ENCODE measurements at places on chromosomes 1 and 21. TPM values are rescaled to one million over a fixed set of nuclear protein-coding genes. Genes with fewer than 3 reads are reported as not detected.

TRIM67 gene
- not detected for total RNA-seq

GRCh38 chr21:38351961-38352521, 95.2 kb downstream of the KCNJ15 start:
- no peak for DNase-seq

DNA sequence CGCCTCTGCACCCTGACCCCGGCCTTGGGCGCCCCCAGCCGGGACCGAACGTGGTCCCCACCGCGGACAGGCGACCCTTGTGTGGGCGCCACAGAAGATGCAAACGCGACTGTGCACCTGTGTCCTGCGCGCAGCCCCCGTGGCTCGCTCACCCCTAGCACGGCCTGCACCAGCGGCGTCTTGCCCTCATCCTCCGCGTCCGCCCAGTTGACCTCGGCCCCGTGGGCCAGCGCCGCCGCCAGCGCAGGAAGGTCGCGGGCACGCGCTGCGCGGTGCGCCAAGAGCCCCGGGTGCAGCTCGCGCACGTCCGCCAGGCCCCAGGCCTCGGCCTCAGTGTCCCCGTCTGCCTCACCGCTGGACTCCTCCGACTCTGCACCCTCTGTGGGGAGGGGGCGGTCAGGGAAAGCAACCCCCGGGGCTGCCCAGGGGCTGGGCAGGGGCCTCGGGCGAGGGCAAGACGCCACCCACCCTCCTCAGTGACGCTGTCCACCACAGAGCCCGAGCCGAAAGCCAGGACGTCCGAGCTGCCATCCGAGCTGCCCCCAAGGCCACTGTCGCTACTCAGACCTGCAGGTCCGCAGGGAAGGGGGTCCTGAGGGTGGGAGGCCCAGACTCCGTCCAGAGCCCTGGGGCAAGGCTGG, 13.4 kb downstream of the ACAP3 start:
- no peak for DNase-seq

GRCh38 chr1:9711466-9712020, 60.0 kb downstream of the PIK3CD start:
- no peak for DNase-seq

DNA sequence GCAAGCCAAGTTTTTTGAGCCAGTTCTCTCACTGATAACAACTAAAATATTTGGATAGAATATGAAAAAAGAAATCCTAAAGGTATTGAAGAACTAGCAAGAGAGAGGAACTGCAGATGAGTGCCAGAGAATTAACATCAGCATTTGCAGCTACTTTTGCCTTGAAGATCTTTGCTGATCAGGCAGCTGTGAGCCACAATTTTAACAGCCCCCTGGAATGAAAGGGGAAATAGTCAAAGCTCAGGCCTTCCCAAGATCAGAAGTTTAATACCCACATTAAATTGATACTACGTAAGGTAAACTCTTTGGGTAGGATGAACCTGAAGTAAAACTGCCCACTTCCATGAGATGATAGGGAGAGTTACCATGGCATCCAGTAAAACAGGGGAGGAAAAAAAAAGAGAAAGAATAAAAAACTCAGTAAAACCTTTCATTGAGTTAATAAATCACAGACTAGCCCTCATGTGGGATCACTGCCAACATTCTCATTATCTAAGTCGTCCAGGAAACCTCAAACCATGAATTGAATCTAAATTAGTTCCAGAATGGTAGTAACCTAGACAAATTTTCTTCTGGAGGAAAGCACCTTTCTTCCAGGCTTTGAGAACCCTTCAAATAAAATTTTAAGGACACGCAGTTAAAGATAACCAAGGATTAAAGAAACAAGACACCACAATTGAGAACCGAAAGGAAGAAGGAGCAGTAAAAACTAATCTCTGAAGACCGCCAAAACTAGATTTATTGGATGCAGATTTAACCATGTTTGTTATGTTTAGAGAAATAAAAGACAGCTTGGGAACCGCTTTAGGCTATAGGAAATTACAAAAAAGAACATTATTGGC, 28.3 kb downstream of the SCP2 start:
- no peak for DNase-seq

DNA sequence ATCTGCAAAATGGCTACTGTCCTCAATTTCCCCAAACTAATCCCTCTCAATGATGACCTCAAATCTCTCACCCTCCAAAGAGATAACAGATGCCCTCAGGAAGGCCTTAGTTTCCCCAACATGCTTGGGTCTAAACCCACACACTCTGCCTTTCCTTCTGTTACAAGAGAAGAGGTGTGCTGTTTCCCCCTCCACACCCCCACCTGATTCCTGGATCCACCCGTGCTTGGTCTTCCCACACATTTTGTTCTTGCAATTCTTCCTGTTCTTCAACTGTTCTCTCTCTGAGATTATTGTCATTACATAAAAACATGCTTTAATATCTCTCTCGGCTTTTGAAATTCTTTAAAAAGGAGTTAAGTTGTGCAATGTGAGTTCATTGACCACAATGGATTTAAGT, 5.7 kb upstream of the CBR3 start:
- DNase-seq, result no peak

Measured in GM12878 (cell line).